Activated naive CD4-positive, alpha-beta T cell (primary cell): ENCODE measurements at places on chromosomes 7 and 10.

- no peak for DNase-seq
These were observed 75.1 kb downstream of the HERPUD2 start for GRCh38 chr7:35619863-35620262.

- DNase-seq, result no peak
These were observed 268.7 kb downstream of the ZEB1 start for GRCh38 chr10:31587691-31588090.

DNA sequence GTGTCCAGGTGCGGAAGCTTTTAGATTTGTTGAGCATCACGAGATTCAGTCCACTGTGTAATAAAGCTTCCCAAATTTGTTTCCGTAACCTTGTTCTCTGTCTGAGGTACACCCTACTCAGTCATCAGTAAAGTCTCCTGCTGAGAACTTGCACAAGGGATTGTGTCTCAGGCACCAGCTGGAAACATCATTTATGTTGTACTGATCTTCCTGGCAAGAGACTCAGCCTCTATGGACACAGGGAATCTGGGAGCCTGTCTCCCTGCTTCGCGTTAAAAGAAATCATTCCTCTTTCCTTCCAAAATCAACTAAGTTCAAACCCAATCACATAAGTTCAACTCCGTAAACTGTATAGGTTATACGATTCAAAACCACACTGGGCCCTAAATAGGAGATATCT, 336.8 kb downstream of the GPR37 start:
- DNase-seq, result no peak

DNA sequence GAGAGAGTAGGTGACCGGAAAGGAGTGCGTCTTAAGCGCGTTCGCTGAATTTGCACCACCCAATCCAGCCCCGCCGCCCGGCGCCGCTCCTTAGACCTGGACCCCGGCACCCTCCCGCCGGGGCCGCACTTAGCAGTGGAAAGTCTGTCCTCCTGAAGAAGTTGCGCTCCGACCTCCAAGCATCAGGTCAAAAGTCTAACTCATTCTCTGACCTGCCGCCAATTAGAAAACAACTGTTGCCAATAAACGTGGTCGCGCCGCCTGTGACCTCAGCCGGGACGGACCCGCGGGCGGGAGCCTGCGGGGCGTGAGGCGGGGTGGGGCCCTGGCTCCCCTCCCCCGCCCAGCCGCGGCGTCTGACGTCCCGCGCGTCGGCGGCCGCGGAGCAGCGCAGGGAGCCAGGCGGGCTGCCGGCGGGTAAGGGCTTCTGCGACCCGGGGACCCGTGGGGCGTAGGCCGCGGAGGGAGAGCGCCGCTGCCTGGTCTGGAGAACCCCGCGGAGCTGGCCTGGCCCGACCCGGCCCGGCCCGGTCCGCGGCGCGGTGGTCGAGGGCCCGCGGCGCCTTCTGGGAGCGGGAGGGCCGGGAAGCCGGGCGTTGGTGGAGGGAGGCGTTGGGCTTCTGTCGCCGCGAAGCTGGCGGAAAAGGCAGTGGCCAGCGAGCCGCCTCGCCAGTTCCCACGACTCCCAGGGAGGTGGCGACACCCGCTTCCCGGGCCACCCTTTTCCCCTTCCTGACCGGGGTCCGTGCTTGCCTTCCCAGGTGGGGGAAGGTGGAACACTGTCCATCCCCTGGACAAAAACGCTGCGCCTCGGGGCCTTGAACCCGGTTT, at the start of gene BCAP29:
BCAP29 (plus strand) TSS at position 362 of the 831 bp plus-strand sequence. CDS start 527 bp downstream, outside the sequence.
- DNase-seq, result peak; percentile 18

DNA sequence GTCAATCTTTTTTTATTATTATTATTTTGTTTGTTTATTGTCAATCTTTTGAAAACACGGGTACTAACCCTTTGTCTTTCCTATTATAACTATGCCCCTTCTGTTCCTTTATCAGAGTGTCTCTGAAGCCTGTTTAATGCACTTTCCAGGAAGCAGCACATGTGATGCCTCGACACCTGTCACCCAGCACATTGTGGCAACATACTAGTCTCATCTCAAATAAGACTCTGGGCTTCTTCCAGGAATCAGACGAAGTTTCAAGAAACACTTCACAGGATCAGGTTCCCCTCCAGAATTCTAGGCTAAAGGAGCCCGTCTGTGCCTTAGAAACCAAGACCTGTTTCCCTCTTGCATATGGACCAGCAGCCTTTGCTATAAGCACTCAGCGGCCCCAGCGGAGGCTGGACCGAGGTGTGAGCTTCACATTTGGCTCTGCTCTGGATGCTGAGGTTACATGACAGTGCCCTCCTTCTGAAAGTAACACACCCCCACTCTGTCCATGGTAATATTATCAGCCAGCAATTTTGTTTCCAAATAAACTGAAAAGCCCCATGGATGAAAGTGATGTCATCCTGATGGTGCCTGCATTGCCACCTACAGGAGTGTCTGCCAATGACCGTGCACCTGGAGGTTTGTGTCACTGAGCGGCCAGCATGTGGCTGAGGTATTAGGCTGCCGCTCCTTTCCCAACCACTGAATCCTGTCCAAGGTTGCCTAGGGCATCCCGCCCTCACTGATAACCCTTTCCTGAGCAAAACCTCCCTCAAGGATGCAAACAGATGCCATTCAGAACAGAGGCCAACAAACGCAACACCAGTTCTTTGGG, 38.1 kb downstream of the MKI67 start:
- no peak for DNase-seq

DNA sequence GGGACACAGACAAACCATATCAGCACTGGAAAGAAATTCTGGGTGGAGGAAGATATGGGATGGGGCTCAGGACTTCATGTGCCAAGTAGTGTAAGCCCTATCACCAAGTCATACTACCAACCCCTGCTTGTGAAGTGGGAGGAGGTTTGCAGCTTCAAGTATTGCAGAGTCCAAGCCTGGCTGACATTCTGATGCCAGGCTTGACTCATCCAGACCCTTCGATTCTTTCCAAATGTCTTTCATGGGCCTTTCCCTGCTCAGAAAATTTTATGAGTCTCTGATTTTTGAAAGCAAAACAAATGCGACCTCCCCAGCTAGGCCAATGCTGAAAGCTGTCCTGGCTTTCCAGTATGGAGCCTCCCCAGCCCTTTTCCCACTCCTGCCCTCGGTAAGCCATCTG, 45.1 kb upstream of the SMNDC1 start:
- DNase-seq, result no peak

GRCh38 chr10:4254101-4254994, 469.3 kb upstream of the KLF6 start:
- no peak for DNase-seq

- DNase-seq, result no peak
These were observed 52.6 kb upstream of the FAM180A start for GRCh38 chr7:135801045-135801693.

DNA sequence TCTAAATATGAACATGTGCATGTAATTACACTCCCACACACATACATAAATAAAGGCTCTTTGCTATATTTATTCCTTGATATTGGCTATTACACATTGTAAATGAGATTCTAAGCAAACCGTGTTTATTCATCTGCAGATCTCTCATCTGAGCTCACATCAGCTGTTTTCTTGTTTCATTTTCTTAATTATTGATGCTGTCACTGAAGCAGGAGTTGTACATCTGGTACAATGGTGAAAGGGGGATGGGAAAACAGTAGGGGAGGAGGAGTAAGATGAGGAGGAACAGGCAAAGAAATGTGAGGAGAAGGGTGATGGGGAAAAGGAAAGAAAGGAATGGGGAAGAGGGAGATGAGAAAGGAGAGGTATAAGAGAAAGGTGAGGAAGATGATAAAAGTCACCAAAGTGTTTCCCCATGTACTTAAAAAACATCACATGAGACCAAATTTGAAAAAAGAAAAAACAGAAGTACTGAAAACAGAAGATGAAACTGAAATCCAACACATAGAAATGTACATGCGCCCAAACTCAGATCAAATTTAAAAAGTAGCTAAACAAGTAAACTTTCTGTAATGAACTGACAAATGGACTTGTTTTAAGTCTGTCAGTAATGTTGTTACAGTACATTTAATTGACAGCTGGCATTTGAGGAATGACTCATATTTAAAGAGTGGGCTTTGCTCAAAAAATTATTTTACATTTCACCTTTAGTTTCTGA, 472.2 kb downstream of the ARL4A start:
- DNase-seq, result no peak

GRCh38 chr10:115937768-115938056, 335.3 kb downstream of the GFRA1 start:
- DNase-seq, result no peak

- DNase-seq, result no peak
These were observed 72.6 kb downstream of the JAZF1 start for GRCh38 chr7:28107960-28108359.

DNA sequence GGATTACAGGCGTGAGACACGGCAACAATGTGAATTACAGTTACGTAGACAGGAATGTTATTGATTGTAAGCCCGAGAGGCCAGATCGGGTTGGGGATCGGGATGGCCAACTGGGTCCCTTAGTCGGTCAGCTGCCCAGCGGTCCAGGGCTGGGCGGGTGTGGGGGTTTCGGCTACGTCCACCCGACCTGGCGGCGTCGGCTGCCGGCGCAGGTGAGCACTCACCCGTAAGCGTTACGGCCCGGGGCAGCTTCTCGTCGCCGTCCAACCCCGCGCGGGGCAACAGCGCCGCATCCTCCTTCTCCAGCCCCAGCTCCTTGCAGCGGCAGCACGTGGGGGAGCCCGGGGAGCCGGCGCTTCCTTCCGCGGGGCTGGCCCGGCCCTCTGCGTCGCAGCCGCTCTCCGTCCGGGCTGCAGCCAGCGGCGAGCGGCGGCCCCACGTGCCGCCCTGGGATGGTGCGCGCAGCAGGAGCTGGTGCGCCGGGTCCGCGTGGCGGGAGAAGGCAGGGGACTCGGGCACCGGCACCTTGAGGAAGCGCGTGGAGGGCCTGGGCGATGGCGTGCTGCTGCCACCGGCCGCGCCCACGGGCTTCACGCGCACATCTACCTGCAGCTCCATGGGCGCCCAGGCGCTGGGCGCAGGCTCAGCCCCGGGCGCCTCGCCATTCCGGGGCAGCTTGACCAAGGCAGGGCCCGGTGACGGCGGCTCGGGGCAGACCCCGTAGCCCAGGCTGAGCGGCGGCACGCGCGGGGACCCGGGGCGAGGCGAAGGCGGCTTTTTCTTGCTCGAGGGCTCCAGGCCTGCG, 609 bp downstream of the KLRG2 start:
- no peak for DNase-seq

DNA sequence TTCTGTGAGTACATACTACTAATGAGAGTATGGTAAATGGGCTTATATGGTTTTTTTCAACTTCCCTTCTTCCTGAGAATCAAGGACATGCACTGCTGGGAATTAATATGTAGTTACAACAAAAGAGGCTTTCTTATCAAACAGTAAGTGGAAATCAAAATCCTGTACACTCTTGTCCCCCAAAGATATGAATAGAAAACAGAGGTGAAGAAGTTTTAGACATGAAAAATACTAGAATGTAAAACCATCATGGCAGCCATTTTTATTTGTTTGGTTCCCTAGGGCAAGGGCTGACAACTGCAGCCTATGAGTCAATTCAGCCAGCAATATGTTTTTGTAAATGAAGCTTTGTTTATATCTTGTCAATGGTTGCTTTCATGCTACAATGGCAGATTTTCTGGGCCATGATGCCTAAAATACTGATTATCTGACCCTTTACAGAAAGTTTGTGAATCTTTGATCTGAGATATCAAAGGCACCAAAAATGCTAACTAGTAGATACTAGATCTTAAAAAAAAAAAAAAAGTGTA, 422.4 kb downstream of the PARD3 start:
- no peak for DNase-seq

DNA sequence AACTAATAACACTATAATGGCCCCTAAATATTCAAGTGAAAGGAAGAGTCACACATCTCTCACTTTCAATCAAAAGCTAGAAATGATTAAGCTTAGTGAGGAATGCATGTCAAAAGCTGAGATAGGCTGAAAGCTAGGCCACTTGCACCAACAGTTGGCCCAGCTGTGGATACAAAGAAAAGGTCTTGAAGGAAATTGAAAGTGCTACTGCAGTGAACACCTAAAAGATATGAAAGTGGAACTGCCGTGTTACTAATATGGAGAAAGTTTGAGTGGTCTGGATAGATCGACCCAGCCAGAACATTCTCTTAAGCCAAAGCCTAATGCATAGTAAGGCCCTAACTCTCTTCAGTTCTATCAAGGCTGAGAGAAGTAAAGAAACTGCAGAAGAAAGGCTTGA, 12.1 kb upstream of the SNX13 start:
- DNase-seq, result no peak

GRCh38 chr7:148222721-148223120, 367.8 kb upstream of the C7orf33 start:
- no peak for DNase-seq

GRCh38 chr10:107391901-107392300, 227.4 kb upstream of the SORCS1 start:
- DNase-seq, result no peak

- DNase-seq, result no peak
These were observed 155.2 kb downstream of the MAGI2 start for GRCh38 chr7:79298145-79298760.

DNA sequence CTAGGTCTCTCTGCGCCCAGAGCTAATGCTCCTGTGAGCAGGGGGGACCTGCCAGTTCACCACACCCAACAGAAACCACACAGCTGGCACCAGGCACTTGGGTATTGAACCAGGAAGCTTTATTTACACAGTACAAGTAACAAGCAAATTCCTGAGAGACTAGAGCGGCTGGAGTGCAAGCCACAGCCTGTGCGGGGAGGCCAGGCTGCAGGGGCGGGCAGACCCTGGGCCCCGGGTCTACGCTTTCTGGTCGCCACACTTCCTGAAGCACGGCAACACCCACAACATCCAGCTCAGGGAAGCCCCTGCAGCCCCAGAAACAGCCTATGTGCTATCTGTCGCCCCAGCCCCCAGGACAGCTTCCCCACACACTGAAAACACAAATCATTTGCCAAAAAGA, 125.0 kb downstream of the FAM53B start:
- no peak for DNase-seq

DNA sequence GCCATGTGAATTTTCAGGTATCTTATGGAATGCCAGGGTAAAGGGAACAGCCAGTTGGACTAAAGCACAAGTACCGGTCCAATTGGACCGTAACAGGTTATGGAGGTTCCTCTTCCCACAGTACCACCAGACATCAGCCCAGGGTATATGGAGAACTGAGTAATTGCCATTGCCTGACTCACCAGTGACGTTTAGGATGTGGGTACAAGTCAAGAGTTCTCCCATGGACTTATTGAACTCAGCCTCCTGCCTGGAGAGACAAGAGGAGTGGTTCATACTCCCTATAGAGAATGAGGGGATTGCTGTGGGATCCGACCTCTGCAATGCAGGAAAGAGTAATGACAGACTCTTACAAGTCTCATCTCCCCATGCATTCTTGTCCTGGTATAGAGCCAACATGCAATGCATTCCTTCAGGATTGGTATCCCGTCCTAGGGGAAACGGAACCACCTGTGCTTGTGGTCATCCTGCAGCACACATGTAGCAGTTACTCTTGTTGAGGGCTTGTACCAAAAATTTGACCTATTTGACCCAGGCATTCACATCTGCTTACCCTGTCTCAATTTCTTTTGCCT, 30.7 kb upstream of the ELOVL3 start:
- DNase-seq, result no peak

- DNase-seq, result no peak
These were observed 68.9 kb upstream of the NFE2L3 start for GRCh38 chr7:26083113-26083512.
